ENCODE measurements at places on chromosomes 11 and 22. TPM values are rescaled to one million over a fixed set of nuclear protein-coding genes. Genes with fewer than 3 reads are reported as not detected.

Gene KDM4D
- 1.7 TPM for total RNA-seq

Gene HEPN1
- total RNA-seq = not detected

Gene APOA5
- total RNA-seq = not detected

Gene HMOX1
- 1.7 TPM for total RNA-seq

Gene CNGA4
- total RNA-seq = 0.25 TPM

Gene OR2AG2
- total RNA-seq = 0.25 TPM

Gene P4HA3
- 0.49 TPM for total RNA-seq

Gene PRRG4
- under 0.01 TPM for total RNA-seq

Gene IGF2
- 14.0 TPM for total RNA-seq

Gene OR56A1
- 0.25 TPM for total RNA-seq

Gene LINC01488
- total RNA-seq = not detected

Gene SEPTIN3
- total RNA-seq = 172 TPM

Gene CLMP
- 65.9 TPM for total RNA-seq

Gene PPFIBP2
- 15.5 TPM for total RNA-seq

Gene RRM1
- total RNA-seq = 54.3 TPM

Gene ZNF215
- total RNA-seq = 4.2 TPM

Gene KIF18A
- total RNA-seq = 3.4 TPM

Gene BRSK2
- 31.7 TPM for total RNA-seq

Gene PAMR1
- 2.0 TPM for total RNA-seq

Gene SERPINH1
- 27.8 TPM for total RNA-seq

Gene SCGB2A2
- not detected for total RNA-seq

Gene SDF2L1
- total RNA-seq = 3.7 TPM

Gene SPCS2
- total RNA-seq = 22.9 TPM

Gene TRIM51
- not detected for total RNA-seq

Gene MMP8
- 0.25 TPM for total RNA-seq

Gene KCTD14
- 1.5 TPM for total RNA-seq

Gene NCAM1
- total RNA-seq = 514 TPM

Gene CBLIF
- total RNA-seq = not detected

Gene CCDC116
- not detected for total RNA-seq

Gene RASSF10
- total RNA-seq = 2.7 TPM

Gene LRRC4C
- total RNA-seq = 63.4 TPM

Gene SERPING1
- total RNA-seq = 11.3 TPM

Gene TRIM49
- not detected for total RNA-seq

Gene C11orf21
- 0.25 TPM for total RNA-seq

Gene OR8K5
- not detected for total RNA-seq

Gene POU2AF2
- not detected for total RNA-seq

Gene C11orf42
- total RNA-seq = not detected

Gene USH1C
- 0.49 TPM for total RNA-seq

Gene KCNK7
- total RNA-seq = not detected

Gene KCNK4
- 1.5 TPM for total RNA-seq

Gene PHF21B
- 6.1 TPM for total RNA-seq

Measured in temporal lobe (tissue), 4 donors.